RKO (cell line): ENCODE measurements at places on chromosomes 12 and 14.

GRCh38 chr12:54486173-54486867 is 11.2 kb upstream of the NCKAP1L start:
- no peak for DNase-seq

DNA sequence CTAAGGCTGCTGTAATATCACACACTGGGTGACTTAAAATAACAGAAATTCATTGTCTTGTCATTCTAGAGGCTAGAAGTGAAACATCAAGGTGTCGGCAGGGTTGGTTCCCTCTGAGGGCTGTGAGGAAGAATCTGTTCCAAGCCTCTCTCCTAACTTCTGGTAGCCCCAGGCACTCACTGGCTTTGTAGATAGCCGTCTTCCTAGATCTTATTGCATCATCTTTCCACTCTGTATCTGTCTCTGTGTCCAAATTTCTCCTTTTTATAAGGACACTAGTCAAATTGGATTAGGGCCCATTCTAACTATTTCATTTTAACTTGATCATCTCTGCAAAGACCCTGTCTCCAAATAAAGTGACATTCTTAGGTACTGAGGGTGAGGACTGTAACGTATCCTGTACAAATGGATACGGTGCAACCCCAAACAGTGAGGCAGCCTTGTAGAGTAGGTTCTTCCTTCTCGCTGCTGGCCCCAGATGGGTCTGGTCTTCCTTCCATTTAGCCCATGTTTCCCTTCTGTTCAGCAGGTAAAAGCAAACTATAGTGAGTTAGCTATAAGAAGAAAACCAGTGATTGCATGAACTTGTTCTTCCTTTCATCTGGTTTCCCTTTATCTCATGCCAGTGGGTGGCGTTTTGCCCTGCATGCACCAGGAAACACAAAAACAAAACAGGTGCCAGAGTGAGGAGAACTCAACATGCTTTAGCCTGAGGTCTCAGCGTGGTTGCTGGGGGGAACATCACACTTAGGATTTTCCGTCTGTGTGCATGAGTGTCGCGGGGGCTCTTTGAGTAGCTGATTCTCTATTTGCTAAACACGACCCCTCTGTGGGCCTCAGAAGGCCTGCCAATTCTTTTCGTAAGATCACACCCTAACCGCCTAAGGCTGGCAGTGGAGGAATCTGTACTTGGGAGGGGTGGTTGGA is 19.5 kb downstream of the TTC9 start:
- no peak for DNase-seq

GRCh38 chr12:114920771-114921554 is 237.0 kb upstream of the TBX3 start:
- DNase-seq, result no peak

GRCh38 chr14:21136024-21136423 is 19.8 kb downstream of the OR5AU1 start:
- DNase-seq, result peak; percentile 57

GRCh38 chr12:96445691-96446583 is 43.4 kb upstream of the CFAP54 start:
- peak; percentile 98 for DNase-seq

DNA sequence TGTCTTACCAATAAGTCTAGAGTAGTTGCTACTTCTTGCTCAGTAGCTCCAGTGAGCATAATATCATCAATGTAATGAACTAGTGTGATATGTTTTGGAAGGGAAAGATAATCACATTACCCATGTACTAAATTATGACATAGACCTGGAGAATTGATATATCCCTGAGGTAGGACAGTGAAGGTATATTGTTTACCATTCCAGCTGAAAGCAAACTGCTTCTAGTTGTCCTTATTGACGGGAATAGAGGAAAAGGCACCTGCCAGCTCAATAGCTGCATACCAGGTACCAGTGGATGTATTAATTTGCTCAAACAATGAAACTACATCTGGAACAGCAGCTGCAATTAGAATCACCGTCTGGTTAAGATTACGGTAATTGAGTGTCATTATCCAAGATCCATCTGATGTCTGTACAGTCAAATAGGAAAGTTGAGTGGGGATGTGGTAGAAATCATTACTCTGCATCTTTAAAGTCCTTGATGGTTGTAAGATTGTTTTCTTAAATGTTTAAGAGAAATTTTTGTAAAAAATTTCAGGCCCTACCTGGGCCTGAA is 100.0 kb upstream of the ARHGAP5 start:
- no peak for DNase-seq

GRCh38 chr12:106584104-106585064 is 1.6 kb downstream of the RFX4 start:
- DNase-seq, result no peak

GRCh38 chr14:76257842-76258397 is 106.2 kb downstream of the GPATCH2L start:
- DNase-seq, result no peak

DNA sequence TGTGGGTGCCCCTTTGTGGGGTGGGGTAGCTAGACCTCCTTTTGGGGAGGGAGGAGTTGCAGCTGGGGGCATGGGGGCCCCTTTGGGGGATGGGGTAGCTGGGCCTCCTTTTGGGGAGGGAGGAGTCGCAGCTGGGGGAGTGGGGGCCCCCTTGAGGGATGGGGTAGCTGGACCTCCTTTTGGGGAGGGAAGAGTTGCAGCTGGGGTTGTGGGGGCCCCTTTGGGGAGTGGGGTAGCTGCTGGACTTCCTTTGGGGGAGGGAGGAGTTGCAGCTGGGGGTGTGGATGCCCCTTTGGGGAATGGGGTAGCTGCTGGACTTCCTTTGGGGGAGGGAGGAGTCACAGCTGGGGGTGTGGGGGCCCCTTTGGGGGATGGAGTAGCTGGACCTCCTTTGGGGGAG is 7.0 kb downstream of the NACA start:
- no peak for DNase-seq

GRCh38 chr12:108860443-108860842 is 3.1 kb upstream of the SSH1 start:
- no peak for DNase-seq

DNA sequence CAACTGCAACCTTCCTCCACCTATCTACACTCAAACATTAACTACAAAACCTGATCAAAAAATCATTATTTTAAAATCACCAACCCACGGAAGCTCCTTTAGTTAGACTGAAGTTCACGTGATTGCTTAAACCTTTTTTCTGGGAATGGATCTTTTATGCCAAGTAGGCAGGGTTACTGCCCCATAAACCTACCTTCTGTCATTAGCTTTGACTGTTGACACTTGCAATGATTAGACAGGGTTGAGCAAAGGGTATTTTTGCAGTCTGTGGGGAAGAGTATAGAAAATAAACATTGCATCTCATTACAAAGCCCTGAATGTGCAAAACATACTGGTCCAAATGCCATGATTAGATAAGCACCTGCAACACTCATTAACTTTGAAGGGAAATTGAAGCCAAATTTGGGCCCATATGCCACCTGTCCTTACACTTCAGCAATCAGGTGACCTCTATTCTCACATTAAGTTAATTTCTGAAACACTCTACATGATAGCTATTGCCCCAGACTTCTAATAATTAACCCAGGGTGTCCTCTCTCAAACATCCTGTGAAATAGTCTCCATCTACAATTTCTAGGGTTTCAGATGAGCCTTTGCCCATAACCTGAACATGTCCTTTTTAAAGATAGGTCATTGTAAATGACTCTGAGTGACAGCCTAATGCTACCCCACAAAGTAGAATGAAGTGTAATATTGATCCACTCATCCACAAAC is 156.0 kb upstream of the PLEKHG7 start:
- no peak for DNase-seq

GRCh38 chr12:5913387-5913786 is 31.7 kb downstream of the ANO2 start:
- no peak for DNase-seq

DNA sequence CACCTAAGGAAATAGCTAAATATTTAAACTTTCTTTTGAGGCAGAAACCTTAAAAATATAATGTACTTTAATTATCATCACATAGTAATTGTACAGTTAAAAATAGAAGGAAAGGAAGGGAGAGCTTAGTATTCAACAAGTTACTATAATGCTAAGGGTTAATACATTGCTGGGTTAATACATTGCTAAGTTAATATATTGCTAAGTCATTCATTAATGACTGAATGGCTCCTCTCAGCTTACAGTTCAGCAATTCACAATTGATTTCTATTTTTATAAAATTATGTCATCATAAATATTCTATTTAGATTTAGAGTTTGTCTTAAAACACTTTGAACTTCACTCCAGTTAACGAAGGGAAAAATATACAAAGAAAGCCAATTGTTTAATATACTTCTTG is 207.9 kb downstream of the BMP4 start:
- DNase-seq, result no peak

GRCh38 chr12:12676605-12677004 is 19.4 kb downstream of the GPR19 start:
- DNase-seq, result no peak

DNA sequence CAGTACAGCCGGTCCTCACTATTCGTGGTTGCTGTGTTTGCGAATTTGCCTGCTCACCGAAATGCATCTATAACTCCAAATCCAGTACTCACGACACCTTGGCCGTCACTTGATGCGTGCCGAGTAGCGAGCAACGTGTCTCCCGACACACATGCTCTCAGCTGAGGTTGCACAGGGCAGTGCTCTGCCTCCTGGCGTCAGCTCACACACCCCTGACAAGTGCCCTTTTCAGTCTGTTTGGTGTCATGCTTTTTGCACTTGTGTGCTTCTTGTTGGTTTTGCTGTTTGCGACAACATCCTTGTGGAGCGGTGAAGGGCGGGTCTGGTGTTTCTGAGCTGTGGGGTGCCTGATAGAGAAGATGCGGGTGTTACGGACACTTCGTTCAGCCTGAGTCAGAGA is 110.4 kb upstream of the RFLNA start:
- no peak for DNase-seq

DNA sequence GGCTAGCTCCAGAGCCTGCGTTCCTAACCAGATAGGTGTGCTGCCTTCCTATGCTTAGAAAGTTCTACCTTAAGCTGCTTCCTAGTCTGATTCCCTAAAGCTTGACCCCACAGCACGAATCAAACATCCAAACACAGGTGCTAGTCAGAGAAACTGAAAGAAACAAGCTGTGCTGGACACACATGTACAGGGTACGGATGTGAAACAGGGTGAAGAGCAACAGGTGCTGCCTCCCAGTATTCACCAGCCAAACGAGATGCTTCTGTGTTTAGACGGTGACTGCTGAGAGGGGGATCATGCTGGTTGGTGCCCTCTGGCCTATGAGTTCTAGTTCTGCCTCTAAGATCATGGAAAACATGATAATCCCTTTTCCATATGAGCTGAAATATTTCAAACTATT is 105.3 kb downstream of the GRIP1 start:
- no peak for DNase-seq

DNA sequence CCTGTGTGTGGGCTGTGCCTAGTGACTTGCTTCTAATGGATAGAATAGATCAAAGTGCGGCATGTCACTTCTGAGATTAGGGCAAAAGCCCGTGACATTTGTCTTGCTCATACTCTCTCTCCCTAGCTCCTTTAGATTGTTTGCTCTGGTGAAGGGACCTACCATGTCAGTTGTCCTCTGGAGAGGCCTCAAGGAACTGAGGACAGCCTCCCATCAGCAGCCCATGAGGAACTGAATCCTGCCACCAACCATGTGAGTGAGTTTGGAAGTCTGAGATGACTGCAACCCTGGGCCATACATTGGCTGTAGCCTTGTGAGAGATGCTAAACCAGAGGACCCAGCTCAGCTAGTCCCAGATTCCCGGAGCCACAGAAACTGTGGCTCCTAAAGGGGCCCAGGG is 101.6 kb upstream of the ESRRB start:
- DNase-seq, result no peak

GRCh38 chr14:59371771-59372170 is 93.4 kb downstream of the GPR135 start:
- no peak for DNase-seq
